ENCODE measurements at places on chromosomes 5 and 9.

- peak; percentile 57 for DNase-seq
Measured at GRCh38 chr9:106619211-106619610, 243.8 kb upstream of the ZNF462 start.

DNA sequence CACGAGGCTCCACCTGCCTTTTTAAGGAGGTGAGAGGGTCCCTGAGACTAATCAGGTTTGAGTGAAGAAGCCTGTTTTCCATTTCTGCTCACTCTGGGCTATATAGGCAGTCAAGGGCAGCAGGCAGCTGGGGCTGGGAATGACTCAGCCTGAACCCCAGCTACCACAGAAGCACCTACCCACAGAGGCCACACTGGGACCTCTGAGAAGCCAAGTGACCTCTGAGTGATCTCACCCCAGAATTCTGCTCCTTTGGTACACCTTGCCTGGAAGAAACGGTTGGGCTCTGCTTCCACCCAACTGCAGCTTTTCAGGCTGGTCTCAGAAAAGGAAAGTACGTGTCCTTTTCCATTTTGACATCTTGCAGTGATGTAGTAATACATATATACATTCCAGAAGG, 6.8 kb downstream of the FAM219A start:
- DNase-seq = no peak

DNA sequence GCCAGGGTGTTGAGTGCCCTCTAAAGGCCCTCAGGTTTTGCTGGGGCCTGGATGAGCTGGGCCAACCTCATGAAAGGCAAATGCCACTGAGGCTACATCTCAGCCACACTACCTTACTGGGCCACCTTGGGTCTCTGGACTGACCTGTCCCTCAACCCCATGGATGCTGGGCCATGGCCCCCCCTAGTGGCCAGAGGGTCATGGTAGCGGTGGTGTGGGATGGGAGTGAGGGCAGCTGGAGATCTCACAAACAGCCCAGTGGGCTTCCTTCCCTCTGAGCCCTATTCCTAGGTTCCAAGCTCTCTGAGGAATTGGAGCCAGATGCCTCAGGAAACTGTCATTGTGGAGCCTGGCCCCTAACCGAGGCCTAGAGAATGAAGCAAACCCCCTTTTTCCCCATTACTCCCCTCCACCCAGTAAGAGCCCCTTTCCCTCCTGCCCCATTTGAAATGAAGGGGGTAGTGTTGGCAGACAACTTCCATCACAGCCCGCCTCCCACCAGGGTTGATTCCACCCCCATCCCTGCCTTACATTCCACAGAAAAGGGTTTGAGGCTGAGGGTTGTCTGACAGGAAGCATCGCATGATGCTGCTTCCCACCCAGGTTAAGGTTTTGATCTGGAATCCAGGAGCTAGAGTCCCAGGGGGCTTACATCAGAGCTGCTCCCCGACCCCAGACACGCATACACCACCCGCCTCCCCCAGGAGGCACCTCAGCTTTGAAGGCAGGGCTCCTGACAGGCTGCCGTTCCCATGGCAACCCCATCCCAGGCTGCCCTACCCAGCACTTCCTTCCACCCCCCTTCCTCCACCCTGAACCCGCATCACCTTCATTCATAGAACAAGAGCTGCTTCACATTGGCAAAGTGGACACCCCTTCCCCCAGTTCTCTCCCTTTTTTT, 63.9 kb downstream of the PCDH1 start:
- DNase-seq = peak; percentile 68

- no peak for DNase-seq
Measured at GRCh38 chr5:68329554-68330255, 114.1 kb downstream of the PIK3R1 start.

DNA sequence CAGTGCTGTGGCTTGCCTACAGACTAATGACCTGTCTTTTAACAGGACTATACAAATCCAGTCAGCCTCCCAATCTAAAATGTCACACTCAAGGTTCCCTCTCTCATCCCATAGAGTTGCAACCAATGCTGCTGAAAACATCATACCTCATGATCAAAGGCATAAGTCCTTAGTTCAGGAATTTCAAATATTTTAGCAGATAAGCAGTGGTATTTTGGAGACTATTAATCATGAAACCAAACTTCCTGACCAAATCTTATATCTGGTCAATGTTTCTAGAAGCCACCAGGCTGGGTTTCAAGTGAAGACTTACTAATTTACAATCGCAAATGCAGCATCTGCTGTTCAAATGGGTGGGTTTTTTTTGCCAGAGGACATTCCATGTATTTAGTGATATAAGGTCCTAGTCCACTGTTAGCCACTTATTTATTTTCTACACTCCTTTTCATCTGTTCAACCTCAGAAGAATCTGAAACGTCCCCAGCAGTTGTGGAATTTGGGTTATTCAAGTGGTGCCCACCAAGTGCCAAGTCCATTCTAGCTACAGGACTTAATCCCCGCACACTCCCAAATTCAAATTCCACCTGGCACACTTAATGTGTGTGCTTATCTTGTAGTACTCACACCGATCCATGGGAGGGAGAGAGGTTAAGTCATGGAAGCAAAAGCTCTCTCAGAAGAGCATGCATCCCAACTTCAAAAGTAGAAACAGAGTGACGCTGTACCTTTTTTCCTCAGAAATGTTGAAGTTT, 5.8 kb downstream of the TAS2R1 start:
- DNase-seq = no peak

DNA sequence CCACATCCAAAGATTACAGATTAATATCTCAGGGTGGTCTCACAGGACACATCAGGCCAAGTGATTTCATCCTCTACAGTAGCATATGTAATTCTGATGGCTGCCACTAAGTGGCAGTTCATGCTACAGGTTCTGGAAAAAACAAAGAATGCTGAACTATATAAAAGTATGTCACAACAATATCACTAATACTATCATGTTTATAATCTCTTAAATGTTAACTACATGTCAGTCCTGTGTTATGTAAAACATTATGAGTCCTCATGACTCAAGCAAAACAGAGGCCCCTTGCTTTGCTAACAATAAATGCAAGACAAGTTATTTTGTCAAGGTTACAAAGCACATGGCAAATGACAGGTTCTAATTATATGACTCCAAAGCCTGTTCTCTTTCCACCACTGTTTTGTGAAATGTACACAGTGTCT, 233.2 kb downstream of the FBXL17 start:
- DNase-seq = peak; percentile 9

DNA sequence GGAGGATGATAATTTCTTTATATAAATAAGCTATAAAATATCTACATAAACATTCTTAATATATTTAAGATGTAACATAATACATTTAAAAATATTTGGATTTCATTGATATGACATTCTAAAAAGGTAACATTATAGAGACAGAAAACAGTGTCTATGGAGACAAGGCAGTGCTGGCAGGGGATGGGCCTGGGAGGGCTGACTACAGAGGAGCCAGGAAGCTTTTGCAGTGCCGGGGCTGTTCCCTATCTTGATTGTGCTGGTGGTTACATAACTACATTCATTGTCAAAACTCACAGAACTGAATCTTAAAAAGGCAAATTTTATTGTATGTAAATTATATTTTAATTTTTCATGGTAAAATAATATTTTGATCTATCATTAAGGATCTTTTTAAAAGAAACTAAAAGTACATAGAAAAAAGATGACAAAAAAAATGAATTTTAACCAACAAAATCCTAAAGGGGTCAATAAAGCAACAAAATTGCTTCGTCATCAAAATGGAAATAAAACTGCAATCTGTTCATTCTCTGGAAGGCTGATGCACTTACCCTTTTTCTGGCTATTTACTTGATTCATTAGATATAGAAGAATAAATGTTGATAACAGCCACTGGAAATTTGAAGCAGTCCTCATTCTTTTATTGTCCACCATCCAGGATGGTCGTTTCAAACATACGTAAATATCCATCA, 26.3 kb downstream of the LIFR start:
- no peak for DNase-seq

- DNase-seq = peak; percentile 53
Measured at GRCh38 chr5:115544043-115544435, 536 bp downstream of the FEM1C start.

- no peak for DNase-seq
Measured at GRCh38 chr5:77087484-77088261, 588 bp upstream of the ZBED3 start.

DNA sequence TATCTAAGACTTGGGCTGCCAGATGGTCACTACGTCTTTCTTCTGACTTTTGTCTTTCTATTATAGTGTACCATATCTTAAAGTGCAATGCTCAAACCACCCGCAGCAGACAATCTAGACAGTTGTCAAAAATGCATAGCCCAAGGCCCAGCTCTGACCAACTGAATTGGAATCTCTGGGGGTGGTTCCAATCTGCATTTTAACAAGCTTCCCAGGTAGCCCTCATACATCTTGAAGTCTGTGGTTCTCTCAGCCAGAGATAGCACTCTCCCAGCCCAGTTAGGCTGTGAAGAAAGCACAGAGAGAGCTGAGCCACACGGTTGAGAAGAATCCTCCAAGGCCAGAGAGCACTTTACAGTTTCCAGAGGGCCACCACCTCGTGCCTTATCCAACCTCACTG, 128.2 kb upstream of the HAND1 start:
- DNase-seq = no peak

GRCh38 chr5:150486402-150487198, 21.3 kb upstream of the NDST1 start:
- DNase-seq = peak; percentile 66

- no peak for DNase-seq
Measured at GRCh38 chr5:176664479-176664878, 17.2 kb downstream of the TSPAN17 start.

DNA sequence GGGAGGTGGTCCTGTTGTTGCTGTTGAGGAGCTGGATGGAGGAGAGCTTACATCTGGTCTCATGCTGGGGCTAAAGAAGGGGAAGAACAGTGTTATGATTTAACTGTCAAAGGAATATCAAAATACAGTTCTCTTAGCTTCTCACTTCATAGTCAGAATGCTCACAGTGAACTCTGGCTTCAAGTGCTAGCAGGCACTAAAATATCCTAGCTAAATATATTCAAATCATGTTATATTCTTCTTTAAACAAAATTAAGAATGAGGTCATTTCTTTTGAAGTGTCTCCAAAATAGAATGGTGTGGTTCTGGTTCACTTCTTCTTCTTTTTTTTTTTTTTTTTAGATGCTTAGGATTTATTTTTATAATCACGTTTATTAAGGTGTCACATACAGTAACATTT, 89.4 kb downstream of the NR3C1 start:
- no peak for DNase-seq

DNA sequence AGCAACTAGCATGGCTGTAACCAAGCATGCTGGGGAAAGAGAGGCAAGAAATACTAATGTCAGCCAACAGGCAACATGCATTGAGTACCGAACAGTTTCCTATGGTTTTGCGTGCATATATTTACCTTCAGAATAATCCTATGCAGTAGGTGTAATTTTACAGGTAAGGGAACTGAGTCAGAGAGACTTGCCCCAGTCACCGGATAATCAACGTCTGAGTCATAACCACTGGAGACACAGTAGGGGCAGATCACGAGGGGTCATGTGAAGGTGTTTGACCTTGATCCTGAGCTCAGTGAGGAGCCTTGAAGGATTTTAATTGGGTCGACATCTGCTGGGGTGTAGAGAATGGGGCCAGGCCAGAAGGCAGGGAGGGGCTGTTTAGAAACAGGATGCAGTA, 13.4 kb upstream of the TSC1 start:
- no peak for DNase-seq

DNA sequence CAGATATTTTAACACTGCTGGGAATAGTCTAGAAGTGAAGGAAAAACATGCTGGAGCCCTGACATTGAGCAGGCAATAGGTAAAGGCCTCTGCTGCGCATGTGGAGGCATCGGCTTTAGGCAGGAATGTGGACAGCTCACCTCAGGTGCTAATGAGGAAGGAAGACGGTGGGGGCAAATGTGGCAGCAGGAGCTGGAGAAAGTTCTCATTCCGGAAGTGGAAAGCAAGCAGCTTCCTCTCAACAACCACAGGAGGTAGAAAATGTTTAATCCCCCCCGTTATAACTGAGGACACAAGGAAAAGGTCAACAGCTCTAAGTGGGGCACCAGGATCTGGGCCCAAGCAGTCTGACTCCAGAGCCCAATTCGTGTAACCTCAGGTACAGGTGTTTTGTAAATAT, 7.6 kb upstream of the RPS14 start:
- DNase-seq = no peak

DNA sequence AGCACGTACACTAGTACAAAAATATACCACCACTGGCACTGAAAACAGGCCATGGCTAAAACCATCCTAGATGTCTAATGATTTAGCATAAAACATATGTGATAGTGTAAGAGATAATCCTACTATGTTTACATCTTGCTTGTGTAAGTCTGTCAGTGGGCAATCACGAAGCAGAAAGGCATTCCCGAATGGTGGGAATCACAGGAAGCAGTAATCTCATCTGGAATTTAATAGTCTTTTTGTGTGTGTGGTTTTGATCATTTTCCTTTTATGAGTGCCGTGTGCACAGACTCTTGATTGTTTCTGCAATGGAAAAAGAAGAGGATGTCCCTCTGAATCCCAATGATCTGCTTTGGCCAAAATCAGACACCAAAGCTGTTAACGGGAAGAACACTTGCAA, 200.5 kb downstream of the EBF1 start:
- no peak for DNase-seq

DNA sequence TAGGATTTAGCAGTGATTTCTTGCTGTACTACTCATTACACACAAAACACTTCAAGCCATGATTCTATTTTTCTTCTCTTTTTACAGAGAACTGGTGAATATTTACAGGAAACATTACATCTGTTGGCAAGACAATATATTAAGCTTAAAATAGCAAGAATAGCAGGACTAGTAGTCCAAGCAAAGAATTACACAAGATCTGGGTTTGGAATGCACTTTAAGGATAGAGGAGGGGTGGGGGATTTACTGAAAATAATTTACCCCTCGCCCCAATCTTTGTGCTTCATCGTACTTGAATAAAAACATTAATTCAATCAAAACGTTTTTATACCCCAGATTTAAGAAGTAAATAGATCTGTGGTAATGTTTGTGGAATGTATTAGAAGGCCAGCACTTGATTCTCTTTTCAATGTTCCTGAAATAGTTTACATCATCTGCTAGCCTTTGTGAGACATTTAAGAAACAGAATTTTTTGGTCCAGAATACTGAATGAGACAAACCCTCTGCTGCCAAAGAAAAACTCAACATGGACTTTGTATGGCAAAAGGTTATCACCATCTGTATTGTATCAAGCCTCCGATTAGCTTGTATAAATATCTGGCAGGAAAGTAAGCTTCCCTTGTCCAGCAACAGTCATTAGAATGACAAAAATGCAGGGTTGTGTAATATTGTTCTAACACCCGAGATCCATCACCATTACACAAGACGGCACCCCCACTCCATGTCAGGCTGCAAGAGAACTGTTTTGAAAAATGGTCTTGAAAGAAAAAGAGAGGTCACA, 23.8 kb downstream of the SVEP1 start:
- DNase-seq = no peak

All from Daoy (cell line).